ENCODE measurements at places on chromosomes 4 and X.

DNA sequence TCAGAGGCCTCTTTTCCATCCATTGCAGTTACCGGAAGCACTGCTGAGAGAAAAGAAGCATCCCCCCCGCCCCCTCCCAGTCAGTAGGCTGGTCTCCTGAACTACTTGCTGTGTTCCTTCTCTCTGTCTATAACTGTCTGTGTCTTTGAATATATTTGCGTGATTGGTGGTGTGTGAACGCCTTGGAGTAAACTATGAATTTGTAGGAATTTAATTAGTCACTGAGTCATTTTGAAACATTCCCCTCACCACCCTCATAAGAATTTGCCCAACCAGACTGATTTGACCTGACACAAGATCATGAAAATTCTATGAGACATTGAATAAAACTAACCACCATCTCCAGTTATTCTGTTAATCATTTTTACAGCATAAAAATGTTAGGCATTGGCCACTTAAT lies 6.7 kb upstream of the NXF3 start:
- no peak for DNase-seq

GRCh38 chr4:185589067-185589836 lies 53.9 kb upstream of the PDLIM3 start:
- no peak for DNase-seq

DNA sequence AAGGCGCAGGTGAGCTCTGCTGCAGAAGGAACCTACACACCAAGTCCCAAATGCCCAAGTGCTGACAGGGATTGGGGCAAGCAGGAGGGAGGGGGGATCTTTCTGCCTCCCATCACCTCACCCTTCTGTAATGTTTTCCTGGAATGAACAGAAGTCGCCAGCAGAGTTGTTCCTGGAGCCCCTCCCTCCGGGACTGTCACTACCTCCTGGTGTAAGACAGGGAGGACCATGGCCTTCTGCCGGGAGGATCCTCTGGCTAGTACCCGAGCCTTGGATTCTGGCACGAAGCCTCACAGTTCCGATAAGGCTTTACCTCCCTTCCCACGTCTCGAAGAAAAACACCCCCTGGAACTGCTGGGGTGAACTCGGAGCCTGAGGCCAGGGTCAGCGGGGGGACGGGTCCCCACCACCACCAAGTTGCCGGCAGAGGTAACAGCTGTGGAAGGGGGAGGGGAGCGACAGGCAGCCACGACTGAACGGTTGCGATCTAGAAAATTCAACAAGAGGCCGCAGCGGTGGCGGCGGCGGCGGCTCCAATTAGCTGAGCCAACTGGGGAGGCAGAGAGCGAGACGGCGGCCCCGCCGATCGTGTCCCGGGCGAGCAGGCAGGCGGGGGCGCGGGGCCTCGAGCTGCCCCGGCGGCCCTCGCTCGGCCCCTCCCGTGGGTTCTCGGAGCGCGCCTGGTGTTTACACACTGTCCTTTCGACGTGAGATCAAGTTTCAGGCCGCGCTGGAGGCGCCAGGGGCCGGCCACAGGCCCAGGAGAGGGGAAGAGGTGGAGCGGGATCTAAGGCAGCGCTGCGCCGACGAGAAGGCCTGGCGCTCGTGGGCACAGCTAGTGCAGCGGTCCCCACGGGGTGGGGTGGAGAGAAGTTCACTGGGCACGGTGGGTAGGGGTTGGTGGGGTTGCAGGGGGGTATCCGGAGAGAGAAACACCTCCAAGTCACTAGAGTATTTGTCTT lies 53.7 kb upstream of the BCOR start:
- no peak for DNase-seq

DNA sequence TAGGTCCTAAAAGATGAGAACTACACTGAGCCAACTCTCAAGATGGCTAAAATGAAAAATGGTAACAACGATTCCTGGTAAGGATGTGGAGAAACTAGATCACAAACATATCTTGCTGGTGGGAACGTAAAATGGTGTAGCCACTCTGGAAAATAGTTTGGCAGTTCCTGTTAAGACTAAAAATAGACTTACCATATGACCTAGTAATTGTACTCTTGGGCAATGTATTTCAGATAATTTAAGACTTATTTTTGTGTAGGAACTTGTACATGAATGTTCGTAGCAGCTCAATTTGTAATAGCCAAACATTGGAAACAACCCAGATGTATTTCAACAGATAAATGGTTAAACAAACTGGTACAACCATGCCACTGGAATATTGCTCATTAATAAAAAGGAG lies 106.2 kb downstream of the HDAC8 start:
- DNase-seq: no peak

- no peak for DNase-seq
Measured at GRCh38 chr4:164136180-164136616, 617.7 kb upstream of the SMIM31 start.

GRCh38 chr4:4981827-4982226 lies 37.4 kb downstream of the CYTL1 start:
- no peak for DNase-seq

GRCh38 chrX:53337101-53337500 lies 55.7 kb upstream of the IQSEC2 start:
- no peak for DNase-seq

GRCh38 chr4:11719879-11720278 lies 291.2 kb upstream of the HS3ST1 start:
- DNase-seq: no peak

DNA sequence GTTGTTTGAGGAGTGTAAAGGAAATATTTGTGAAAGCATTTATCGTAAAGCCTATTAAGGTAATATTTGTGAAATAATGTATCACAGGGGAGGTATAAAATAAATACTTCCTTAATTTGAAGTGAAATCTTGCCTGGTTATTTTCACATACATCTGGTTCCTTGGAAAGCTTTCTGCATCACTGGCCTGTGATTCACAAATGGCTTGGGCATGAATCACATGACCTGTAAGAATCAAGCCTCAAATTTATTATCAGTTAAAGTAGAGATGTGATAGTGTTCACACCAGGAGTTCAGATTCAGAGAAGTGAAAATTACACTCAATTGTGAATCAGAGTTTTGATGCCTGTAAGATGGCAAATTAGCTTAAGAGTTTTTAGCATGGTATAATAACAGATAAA lies 1911.4 kb downstream of the STIM2 start:
- no peak for DNase-seq

GRCh38 chr4:85496126-85496849 lies 21.3 kb downstream of the ARHGAP24 start:
- no peak for DNase-seq

- no peak for DNase-seq
Measured at GRCh38 chrX:112760697-112761096, 79.9 kb downstream of the AMOT start.

DNA sequence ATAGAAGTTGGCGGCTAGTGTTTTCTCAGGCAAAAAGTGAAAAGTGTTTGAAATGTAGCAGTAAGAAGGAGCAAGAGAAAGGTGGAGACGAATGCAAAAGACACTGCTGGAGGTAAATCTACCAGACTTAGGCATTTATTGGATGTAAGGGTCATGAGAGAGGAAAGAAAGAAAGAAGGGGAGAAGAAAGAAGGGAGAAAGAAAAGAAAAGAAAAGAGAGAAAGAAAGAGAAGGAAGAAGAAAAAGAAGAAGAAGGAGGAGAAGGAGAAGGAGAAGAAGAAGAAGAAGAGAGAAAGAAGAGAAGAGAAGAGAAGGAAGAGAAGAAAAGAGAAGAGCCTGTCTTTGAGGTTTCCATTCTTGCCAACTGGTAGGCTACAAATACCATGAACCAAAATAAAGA lies 31.2 kb downstream of the OPHN1 start:
- DNase-seq: no peak

GRCh38 chrX:101655534-101655933 lies 4.1 kb downstream of the ARMCX2 start:
- DNase-seq: no peak

- no peak for DNase-seq
Measured at GRCh38 chrX:15165832-15166231, 104.1 kb downstream of the ASB9 start.

- DNase-seq: no peak
Measured at GRCh38 chrX:75957107-75957610, 172.1 kb upstream of the MAGEE2 start.

DNA sequence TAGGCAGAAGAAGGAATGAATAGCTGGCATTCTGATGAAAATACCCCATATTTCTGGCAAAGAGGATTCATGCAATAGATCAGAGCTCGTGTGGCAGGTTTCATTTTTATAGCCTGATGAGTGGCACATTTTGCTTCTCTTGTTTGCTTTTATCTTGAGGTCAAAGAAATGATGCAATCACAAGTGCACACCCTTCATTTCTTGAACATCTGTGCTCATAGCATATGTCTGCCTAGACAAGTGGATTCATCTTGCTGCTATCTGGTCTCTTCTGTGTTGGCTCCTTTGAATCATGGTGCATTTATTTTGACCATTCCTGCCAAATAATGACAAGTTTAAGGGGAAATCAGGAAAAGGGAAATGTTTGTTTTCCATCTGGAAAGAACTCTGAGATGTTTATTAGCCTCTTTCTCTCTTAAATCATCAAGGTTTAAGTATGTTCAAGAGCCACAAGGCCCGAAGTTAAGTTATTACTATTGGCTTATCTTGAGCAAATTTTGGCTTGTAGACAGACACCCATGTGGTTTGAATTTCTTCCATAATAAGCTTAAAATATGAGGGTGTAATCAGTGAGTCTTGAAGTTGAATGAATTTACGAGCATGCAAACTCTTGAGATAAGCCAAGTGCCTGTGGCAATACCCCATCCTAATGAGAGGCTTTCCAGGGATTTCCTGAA lies 59.3 kb upstream of the HS3ST1 start:
- DNase-seq: no peak

DNA sequence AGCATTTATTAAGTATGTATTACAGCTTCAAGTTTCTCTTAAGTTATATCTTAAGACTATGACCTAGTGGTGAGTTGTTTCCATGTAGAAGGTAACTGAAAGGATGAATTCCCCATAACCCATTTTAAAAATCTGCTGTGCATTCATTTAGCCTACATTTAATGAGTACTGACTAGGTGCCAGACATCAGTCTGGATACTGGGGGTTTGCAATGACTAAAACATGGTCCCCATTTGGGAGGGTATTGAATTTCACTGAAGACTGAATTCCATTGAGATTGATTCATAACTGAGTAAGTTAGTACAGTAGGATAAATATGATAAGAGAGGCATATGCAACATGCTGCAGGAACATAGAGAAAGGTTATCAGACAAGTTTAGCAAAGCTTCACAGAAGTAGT lies 241.5 kb downstream of the FRAS1 start:
- no peak for DNase-seq

GRCh38 chr4:41280010-41280409 lies 23.3 kb downstream of the UCHL1 start:
- DNase-seq: no peak

DNA sequence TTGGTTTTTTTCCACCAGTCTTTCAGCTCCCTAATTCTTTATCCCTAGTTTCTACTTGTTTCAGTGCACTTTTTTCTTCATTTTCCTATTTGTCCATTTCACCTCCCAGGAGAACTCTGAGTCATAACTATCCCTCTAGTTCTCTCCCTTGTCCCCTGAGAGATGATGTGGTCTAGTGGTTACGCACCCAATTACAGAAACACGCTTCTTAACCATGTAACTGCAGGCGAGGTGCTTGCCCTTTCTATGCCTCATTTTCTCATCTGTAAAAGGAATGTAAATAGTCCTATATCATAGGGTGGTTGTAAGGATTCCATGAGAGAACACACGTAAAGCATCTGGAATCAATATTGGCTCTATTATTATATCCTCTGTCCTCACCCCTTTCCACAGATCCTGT lies 8.8 kb upstream of the GRPR start:
- no peak for DNase-seq

DNA sequence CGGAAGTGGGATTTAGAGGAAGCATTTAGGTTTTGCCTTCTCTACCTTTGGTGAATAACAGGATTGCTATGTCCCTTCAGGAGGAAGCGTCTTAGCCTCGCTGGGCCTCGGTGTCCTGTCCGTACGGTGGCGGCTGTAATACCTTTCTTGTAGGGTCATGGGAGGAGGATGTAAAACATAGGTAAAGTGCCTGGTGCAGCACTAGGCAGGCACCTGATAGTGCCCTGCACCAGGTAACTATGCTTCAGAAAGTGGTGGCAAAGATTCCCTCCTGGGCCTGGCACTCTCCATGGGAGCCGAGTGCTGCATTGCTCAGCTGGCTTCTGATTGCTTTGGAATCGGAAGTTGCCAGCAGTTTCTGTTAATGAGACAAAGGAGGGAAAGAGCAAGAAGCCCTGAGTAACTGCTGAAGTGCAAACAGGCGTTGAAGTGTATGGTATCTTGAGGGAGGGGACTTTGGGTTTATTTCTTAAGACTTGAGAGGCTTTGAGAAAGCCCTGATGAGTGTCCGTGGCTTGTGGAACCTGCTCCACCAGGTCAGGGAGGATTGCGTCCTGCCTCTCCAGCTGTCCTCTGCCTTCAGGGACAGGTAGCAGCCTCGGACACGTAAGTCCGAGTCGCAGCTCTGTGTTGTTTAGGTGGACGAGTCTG lies 45.8 kb downstream of the TBC1D14 start:
- no peak for DNase-seq

DNA sequence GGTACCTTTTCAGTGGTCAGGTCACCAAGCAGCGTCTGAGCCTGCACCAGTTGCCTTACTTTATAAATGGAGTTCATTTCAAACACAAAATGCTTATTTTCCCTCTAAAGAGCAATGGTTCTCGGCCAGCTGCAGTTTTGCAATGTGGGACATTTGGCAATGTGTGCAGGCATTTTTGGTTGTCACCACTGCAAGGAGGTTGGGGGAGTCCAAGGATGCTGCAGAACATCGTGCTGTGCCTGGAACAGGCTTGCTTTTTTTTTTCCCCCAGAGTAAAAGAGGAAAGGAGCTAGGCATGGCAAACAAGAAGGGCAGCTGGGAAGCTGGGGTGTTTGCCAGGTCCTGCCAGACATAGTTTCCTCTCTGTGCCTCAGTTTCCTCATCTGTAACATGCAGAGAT lies 115.6 kb downstream of the GPR143 start:
- no peak for DNase-seq

DNA sequence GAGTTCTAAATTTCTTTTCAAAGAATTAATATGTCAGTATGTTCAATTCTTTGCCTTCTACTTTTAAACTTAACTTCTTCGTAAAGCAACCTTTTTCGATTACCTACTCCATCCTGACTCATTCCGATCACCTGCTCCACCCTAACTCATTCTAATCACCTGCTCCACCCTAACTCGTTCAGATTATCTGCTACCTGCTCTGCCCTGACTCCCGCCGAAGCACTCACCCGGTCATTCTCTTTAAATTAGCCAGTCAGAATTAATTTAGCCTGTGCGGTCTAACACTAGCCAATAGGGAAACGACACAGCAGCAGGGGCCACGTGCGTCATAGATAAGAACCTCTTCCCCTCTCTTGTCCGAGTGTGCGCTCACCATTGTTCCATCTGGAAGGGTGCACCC lies 60.1 kb upstream of the SH3RF1 start:
- DNase-seq: no peak

- DNase-seq: no peak
Measured at GRCh38 chr4:109691411-109691920, 11.8 kb downstream of the CASP6 start.
